Hippocampal formation (tissue), 2 donors: ENCODE measurements at places on chromosomes 7 and 10.

DNA sequence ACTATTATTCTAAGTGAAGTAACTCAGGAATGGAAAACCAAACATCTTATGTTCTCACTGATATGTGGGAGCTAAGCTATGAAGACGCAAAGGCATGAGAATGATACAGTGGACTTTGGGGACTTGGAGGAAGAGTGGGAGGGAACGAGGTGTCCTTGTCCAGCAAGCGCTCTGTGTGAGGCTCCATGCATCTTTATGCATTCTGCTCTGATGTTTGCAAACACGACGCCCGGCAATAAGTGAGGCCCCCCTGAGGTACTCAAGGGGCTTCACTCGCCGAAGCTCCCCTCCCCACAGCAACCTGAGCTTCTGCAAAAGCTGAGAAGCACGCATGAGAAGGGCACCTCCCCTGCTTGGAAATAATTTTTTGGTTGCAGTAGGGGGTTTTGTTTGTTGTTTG, 103.3 kb downstream of the LHPP start:
- no peak for DNase-seq

DNA sequence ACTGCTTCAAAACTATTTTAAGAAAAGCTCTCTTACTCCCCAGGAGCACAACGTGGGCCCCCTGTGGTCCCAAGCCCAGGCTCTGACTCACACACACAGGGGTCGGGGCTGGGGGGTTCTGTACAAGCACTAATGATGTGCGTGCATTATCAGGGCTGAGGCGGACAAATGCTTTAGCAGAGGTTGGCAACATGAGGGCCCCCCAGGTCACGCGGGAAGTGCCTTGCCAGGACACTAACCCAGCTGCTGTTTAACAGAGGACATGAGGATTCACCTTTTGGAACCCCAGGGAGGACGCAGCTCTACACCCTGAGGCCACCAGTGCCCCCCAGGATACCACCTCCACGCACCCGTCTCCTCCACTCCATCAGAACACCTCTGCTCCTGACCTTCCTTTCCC, 342.8 kb downstream of the DNAJB6 start:
- DNase-seq = no peak

DNA sequence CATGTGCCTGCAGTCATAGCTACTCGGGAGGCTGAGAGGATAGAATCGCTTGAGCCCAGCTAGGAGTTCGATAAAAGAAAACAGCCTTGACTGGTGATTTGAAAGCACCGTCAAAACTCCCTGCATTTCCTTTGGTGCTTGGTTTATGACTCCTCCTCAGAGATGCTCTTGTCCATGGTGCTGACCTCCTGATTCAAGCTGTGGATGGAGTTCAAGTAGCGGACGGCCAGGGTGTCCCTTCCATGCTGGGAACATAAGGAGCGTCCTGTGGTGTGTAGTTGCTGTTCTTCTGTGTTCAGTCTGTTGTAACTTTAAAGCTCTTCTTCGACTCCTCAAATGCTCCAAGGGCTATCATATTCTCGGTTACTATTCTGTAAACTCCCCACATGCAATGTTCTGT, 382.5 kb upstream of the KIAA1217 start:
- DNase-seq = no peak

DNA sequence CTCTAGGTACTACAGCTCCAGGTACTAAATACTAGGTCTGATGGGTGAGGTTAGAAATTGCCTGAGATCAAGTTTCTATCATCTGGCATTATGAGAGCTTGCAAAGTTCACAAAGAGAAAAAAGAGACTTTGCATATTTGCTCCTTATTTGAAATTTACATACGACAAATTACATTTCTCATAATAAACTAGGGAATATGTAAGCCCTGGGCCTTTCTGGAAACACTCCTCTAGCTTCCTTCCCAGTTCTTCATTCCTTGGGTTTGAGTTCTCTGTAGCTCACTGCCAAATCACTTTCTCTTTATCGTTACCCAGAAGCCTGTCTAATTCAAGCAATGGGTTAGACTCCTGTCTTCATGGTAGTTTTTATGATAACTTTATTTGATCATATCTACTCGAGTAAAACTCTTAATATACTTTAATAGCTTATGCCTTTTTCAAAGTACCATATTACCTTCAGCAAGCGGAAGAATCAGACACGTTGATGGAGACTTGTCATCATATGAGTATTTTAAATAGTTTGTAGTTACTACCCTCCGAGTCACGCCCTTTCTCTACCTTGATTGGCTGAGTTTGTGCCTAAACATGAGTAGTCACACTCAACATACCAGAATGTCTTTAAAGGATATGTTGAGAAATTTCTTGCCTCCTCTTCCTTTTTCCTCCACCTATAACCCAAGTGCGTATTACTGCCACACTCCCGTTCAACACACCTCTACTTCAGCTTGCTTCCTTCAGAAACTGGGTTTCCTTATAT, 150.5 kb downstream of the DKK1 start:
- DNase-seq = no peak

GRCh38 chr7:36966039-36966438, 241.7 kb upstream of the AOAH start:
- no peak for DNase-seq

DNA sequence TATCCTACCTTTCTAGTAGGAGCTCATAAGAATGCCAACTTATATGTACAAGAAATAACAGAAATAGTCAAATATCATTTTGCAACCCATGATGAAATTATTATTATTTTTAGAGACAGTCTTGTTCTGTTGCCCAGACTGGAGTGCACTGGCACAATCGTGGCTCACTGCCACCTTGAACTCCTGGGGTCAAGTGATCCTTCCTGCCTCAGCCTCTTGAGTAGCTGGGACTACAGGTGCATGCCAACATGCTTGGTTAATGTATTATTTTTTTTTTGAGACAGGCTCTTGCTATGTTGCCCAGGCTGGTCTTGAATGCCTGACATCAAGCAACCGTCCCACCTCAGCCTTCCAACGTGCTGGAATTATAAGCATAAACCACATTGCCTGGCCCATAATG, 44.8 kb downstream of the TNPO3 start:
- no peak for DNase-seq

DNA sequence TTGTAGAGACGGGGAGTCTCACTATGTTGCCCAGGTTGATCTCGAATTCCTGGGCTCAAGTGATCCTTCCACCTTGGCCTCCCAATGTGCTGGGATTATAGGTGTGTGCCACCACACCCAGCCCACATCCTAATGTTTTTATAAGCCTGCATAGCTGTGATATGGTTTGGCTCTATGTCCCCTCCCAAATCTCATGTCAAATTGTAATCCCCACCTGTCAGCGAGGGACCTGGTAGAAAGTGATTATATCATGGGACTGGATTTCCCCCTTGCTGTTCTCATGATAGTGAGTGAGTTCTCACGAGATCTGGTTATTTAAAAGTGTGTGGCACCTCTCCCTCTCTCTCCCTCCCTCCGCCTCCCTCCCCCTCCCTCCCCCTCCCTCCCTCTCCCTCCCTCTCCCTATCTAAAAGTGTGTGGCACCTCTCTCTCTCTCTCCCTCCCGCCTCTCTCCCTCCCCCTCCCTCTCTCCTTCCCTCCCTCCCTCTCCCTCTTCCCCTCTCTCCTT, 13.9 kb downstream of the BAMBI start:
- no peak for DNase-seq

DNA sequence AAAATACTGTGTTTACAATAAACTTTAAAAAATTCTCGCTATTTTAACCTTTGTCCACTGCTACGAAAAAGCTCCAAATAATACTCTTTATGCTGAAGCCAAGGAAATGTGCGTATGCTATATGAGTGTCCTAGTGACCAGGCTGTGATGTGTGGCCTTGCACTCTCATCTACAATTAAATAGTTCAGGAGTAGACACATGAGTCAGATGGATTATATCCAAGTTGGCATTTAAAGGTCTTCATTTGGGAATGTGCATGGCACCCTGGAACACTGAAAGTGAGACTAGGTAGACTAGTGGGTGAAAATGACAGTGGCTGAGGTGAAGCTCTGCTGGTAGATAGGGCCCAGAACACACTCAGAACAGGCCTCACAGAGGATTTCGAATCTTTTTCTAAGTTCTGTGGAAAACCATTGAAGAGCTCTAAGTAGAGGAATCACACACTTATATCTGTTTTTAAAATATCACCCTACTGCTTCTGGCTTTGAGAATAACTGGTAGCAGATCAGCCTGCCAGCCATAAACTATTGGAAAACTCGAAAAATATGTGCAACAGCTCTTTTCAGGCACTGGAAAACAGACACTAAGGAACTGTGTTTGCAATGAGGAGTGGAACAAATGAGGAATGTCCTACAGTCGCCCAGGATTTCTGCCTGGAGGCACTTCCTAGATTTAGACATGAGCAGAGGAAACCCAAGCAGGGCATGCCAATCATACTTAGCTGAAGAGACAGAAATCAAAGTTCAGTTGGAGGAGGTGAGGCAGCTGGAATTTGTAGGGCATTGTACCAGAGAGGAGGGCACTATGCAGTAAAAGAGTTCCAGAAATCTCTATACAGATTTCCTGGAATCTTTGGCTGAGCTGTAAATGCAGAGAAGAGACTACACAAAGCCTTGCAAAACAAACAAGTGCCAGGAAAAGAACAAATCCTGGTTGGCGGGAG, 603.8 kb upstream of the LRRTM3 start:
- no peak for DNase-seq

- DNase-seq = no peak
Observed at GRCh38 chr7:89259085-89259484, 463.5 kb upstream of the TEX47 start.

DNA sequence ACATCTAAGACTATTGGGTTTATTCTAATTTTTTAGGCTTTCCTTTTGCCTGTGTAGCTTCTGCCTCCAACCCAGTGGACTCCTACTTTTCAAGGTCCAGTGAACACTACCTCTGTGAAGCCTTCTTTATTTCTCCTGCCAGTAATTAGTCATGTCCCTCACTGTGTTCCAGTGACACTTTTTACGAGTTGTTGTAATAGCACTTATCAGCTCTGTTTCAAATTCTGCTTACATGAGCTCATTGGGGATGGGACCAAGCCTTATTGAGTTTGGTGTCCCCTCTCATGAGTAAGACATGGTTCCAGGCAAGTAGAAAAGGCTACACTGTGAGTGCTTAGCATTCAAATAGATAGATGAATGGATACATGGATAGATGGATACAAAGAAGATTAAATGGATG, 184.6 kb downstream of the HIBADH start:
- no peak for DNase-seq

- peak; percentile 38 for DNase-seq
Observed at GRCh38 chr10:101879456-101880231, 36.0 kb upstream of the KCNIP2 start.

GRCh38 chr10:34031400-34031799, 696.9 kb upstream of the NRP1 start:
- no peak for DNase-seq

- no peak for DNase-seq
Observed at GRCh38 chr7:112120696-112121217, 85.4 kb downstream of the DOCK4 start.

DNA sequence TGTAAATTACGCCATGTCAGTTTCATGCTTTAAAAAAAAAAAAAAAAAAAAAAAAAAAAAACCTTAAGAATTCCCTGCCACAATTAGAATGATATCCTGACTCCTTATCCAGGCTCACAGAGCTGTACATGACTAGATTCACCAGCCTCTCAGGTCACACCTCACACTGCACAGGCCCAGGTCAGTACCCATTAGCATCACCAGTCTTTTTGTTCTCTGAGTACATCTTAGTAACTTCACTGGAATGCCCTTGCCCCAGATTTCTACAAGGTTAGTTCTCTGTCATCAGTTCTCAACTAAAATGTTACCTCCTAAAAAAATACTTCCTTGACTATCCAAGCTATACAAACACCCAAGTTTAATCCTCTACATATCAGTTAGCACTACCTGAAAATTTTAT, 211.0 kb downstream of the LRRN3 start:
- no peak for DNase-seq

DNA sequence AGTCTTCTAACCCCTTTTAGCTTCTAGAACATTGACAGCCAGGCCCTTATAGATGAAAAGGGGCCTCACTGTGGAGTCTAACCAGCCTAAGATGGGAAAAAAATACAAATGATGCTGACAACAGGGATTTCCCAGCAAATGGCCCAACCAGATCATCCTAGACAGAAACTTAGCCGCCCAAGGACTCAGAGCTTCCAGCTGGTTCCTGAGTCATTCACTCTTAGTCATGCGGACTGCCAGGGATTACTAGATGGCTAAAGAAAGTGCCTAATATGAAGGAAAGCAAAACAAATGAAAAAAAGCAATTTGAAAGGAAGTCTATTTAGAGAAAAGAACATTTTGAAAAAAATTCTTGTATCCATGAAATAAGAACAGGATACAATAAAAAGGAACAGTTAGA, 23.7 kb downstream of the TSPAN14 start:
- DNase-seq = no peak

- no peak for DNase-seq
Observed at GRCh38 chr10:86341361-86341811, 25.2 kb downstream of the GRID1 start.

GRCh38 chr10:21811245-21811585, 192.3 kb downstream of the DNAJC1 start:
- no peak for DNase-seq

- DNase-seq = peak; percentile 96
Observed at GRCh38 chr10:23095404-23095965, at the start of gene MSRB2. MSRB2 (plus strand) TSS chr10:23095579; CDS start chr10:23095609, 30 bp downstream.

DNA sequence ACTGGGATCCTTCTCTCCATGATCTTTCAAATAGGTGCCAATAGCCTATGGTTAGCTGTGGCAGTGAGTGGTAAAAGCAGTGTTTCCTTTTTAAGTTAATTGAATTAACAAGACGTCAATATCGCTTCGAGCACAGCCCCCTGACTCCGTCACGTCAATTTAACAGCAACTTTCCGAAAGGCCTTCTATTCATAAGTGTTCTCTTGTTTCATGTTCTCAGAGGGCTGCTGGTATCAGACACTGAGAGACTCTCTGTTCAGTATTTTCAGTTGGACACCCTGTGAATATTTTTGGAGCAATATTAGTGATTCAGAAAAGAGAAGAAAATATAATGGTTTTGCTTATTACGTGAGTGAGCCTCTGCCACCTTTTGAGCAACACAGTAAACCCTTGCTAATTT, 174.2 kb upstream of the INSYN2A start:
- no peak for DNase-seq

DNA sequence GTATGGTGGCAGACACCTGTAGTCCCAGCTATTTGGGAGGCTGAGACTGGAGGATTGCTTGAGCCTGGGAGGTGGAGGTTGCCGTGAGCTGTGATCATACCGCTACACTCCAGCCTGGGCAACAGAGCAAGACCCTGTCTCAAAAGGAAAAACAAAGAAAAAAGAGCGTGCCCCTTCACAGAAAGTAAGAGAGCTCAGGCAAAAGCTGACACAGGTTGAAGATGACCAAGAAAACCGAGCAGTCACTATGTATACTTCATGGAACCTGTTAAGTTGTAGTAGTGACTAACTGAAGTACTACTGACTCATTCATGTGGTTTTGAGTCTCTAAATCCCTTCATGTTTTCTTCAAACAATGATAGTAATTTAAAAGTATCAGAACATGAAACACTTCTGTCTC, 1.2 kb upstream of the PRRT4 start:
- no peak for DNase-seq

DNA sequence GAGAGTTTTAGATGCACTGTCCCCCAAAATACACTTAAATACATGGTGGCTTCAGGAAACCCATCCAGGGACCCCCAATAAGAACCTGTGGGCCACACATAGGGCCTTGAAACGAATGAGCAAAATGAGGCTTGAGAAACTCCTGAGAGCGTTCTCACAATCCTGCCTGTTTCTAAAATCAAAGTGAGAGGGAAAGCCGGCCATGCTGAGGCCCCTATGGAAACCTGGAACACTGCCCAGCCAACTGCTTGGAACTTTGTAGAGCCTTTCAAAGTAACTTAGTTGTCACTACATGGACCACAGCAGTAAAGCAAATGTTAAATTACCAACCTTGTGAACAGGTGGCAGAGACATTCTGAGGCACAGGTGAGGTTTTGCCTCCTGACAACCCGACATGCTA, 13.4 kb downstream of the SGMS1 start:
- DNase-seq = no peak

GRCh38 chr7:152902870-152903860, 143.6 kb downstream of the ACTR3B start:
- DNase-seq = no peak
